ENCODE measurements at places on chromosomes 3 and 15.

DNA sequence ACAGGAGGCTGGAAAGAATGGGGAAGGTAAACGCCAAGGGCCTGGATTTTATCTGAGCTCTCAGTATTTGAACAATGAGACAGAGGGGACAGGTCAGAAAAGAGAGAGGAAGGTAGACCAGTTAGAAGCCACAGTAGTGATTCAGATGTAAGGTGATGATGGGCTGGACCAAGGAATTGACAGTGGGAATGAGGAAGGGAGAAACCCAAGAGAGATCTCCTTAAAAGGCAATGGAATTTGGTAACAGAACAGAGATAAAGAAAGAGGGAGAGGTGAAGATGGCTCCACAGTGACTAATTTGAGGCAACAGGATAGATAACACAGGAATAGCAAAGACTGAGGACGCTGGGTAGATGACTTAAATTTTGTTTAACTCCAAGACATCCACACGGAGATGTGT is 11.4 kb upstream of the HEG1 start:
- no peak for DNase-seq

GRCh38 chr3:168476360-168476980 is 380.7 kb upstream of the GOLIM4 start:
- no peak for DNase-seq

DNA sequence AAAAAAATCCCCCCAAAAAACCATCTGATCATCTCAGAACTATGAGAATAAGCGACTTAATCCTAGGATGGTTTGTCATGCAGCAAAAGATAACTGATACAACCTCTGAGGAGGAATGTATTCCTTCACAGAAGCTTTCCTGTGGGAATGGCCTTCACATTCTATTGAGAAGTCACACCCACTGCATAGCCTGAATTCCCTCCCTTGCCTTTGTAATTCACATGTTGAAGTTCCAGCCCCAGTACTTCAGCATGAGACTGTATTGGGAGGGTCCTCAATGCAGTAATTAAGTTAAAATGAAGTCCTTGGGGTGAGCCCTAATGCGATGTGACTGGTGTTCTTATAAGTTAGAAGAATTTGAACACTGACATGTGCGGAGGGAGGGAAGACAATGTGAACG is 395.2 kb downstream of the TUSC7 start:
- DNase-seq, result no peak

DNA sequence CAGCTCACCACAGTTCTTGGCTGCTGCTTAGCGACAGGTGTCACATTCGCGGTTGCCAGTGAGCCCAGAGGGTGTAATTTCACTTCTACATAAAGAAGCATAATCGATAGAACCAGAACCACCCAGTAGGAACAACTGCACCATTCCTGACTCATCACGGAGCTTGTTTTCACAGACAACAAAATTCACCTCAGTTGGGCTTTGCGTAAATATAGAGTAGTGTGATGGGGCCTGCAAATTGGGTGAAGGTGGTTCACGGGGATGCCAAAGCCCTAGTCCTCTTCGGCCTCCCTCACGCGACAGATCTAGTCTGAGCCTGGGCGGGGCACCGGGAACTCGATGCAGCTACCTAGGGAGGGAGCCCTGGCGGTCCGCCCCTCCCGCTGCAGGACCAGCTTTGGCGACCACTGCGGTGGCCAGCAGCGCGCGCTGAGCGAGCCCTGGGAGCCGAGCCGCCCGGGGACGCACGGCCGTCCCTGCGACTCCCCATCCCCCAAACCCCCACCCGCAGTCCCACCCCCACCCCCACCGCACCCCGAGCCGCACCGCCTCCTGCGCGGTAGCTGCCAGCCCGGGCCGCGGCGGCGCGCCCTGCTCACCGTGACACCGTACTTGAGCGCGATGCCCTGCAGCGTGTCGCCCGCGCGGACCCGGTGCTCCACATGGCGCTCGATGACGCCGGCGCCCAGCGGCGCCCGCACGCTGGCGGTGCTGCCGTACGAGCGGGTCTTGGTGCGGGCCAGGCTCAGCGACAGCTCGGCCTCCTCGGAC is 519 bp downstream of the LYSMD2 start:
- DNase-seq, result no peak

GRCh38 chr15:68379759-68380290 is 52.1 kb downstream of the ITGA11 start:
- no peak for DNase-seq

- no peak for DNase-seq
Measured at GRCh38 chr15:57500979-57501576, 90.6 kb upstream of the MYZAP start.

- DNase-seq, result no peak
Measured at GRCh38 chr3:75327453-75327852, 336.7 kb upstream of the FRG2C start.

GRCh38 chr15:90083954-90084607 is 18.2 kb downstream of the IDH2 start:
- no peak for DNase-seq

Measured in stimulated activated CD4-positive, alpha-beta T cell treated with anti-CD3 and anti-CD28 coated beads, Interleukin-1b, Interleukin-23, amount 100 ng/mL, for 24 hours (primary cell).